Activated CD8-positive, alpha-beta memory T cell treated with anti-CD3 and anti-CD28 coated beads for 1 hour (primary cell): ENCODE measurements at places on chromosomes 3 and 15.

- DNase-seq: no peak
Observed at GRCh38 chr3:9167222-9167621, 82.2 kb downstream of the SRGAP3 start.

GRCh38 chr3:38120693-38121450 lies 16.1 kb downstream of the ACAA1 start:
- no peak for DNase-seq

DNA sequence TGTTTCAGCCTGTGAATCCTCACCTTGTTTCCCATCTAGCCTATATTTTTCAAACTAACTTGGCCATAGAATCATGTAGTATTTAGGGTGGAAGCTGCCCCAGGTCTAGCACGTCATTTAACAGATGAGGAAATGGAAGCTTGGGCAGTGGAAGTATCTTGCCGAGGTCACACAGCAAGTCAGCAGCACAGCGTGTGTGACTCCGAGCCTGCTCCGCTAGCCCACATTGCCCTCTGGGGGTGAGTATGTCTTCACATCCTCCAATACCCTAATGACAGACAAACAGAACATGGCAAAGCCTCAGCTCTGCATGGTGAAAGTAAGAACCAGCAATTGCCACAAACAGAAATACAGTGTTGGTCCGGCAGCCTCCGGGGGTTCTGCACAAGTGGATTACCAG lies 2.2 kb upstream of the CCR5 start:
- peak; percentile 28 for DNase-seq

- no peak for DNase-seq
Observed at GRCh38 chr15:36039996-36040572, 494.1 kb upstream of the DPH6 start.

GRCh38 chr3:16513141-16514020 lies at the start of gene RFTN1:
RFTN1 (minus strand) TSS chr3:16513699; CDS start chr3:16493869, 19,830 bp downstream.
- peak; percentile 26 for DNase-seq

GRCh38 chr15:66641485-66642315 lies 60.3 kb upstream of the SMAD6 start:
- DNase-seq: no peak

- no peak for DNase-seq
Observed at GRCh38 chr3:168455814-168456213, 360.1 kb upstream of the GOLIM4 start.

- DNase-seq: no peak
Observed at GRCh38 chr3:5458526-5458925, 271.0 kb downstream of the EDEM1 start.

DNA sequence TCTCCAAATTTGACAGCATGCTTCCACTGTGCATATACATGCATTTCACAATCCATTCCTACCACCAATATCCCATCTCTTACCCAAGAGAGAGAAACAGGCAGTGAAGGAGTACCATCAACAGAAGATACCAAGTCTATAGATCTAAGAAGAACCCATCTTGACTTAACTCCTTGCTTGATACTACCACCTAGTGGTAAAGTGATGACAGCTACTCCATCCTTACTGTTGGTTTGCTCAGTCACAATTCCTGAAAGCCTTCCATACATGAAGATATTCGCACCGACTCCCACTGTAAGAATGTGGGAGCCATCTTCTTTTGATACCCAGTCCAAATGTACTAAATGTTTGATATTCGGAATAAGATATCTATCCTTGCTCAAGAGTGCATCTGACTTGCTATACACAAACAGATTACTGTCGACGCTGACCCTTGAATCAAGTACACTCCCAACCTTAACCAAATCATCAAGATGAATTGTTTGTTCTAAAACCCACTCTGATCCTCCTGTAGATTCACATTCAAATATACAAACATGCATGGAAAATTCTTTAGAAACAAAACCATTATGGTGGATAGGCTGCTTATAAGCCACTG lies 123.1 kb downstream of the DMXL2 start:
- DNase-seq: no peak

DNA sequence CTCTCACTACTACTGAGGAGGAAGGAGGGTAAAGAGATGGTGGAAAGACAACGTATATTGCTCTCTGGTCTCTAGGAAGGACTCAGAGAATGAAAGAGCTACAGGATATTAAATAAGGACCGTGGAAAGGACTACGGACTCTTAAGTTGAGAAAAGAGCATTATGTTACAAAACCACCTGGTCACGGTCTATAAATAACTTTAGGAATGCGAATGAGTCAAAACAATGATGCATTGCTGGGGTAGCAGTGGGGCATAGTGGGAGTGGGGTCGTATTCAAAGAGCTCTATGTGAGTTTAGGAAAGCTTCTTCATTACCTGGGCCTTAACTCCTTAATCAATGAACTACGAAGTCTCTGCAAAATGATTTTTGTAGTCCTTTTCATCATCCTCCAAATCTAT lies 295.7 kb upstream of the SOX14 start:
- no peak for DNase-seq

- DNase-seq: no peak
Observed at GRCh38 chr3:64265646-64266045, 40.4 kb upstream of the PRICKLE2 start.

- DNase-seq: no peak
Observed at GRCh38 chr3:194328053-194328657, 23.0 kb downstream of the CPN2 start.

DNA sequence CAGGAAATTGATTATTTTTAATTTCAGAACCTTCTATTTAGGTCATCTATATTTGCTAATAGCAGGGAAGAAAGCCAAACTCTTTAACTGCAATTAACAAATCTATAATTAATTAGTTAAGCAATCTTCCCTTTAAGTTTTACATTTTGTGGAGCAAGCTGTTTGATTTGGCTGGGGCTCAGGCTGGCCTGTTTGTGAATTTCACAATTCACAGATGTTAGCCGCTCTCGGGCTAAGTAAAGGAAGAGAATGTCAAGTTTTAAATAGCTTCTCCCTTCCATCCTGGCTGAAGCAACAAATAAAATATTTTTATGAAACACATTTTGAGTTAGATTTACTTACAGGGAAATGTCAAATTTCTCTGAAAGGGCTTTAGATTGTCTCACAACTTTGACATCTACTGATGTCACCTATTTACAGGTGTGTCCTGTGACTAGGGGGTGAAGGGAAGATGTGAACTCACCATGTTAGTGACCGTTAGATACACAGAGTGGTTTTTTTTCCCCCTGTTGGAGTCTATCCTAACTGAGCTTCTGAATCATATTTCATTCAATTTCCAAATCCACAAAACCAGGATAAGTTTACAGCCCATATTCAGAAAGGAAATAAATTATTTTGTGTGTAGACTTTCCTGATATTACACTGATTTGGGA lies 1.3 kb upstream of the TP63 start:
- no peak for DNase-seq

DNA sequence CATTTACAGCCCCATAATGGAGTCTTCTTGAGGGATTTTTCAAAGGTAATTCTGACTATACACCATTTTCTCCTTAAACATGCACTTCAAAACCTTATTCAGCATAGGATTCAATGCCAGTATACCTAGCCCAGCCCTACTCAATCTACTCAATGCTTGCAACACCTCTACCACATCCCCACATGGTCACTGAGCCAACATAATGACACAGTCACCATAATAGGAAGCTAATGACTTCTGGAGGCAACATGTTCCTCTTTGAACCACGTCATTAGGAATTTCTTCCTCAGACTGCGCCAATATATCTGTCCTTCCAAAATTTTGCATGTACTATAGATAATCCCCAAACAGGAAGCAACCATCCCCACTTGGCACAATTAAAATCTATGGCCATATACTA lies 153.9 kb upstream of the SETMAR start:
- no peak for DNase-seq

DNA sequence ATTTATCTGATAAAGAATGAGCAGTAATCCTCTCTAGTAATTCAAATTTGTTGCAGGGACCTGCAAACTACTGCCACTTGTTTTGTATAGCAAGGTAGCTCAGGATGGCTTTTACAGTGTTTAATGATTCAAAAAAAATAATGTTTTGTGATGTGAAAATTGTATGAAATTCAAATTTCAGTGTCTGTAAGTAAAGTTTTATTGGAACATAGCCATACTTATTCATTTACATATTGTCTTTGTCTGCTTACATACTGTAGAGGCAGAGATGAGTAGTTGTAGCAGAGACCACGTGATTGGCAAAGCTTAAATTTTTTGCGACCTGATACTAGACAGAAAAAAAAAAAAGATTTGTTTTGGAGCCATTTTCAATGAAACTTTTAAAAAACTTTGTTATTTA lies 6.5 kb upstream of the UTS2B start:
- DNase-seq: no peak

GRCh38 chr3:127031845-127032244 lies 48.9 kb downstream of the PLXNA1 start:
- no peak for DNase-seq

- no peak for DNase-seq
Observed at GRCh38 chr3:50557915-50558314, 9.6 kb downstream of the C3orf18 start.

GRCh38 chr3:55947406-55947805 lies 460.3 kb upstream of the WNT5A start:
- DNase-seq: no peak

- no peak for DNase-seq
Observed at GRCh38 chr3:146087116-146087515, 73.9 kb downstream of the PLOD2 start.

GRCh38 chr3:171620825-171621434 lies 160.7 kb upstream of the TNIK start:
- DNase-seq: no peak

DNA sequence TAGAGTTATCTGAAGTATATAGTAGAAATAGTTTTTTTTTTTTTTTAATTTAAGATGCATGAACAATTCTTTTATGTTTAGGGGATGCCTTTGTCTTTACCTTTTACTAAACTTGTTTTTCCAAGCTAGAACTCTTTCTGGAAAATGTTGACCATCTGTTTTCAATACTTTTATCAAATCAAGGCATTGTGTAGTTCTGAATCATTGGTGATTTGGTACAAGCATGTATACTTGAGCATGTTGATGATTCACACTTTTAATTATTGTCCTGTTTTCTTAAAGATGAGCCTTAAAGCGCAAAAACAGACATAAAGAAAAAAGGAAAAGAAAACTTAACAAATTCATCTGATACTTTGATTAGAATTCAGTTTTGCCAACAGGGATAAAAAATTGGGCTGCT lies 28.3 kb downstream of the PDCD6IP start:
- DNase-seq: no peak

DNA sequence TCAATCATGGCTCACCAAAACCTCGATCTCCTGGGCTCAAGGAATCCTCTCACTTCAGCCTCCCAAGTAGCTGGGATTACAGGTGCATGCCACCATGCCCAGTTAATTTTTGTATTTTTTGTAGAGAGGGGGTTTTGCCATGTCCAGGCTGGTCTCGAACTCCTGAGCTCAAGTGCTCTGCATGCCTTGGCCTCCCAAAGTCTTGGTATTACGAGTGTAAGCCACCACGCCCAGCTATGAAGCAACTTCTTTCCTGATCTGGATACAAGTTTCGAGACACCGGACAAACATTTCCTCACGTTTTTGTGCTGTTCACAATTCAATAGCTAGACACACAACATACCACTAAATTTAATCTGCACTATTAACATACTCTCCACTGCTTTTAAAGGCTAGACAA lies 3.4 kb upstream of the SYNM start:
- DNase-seq: no peak

DNA sequence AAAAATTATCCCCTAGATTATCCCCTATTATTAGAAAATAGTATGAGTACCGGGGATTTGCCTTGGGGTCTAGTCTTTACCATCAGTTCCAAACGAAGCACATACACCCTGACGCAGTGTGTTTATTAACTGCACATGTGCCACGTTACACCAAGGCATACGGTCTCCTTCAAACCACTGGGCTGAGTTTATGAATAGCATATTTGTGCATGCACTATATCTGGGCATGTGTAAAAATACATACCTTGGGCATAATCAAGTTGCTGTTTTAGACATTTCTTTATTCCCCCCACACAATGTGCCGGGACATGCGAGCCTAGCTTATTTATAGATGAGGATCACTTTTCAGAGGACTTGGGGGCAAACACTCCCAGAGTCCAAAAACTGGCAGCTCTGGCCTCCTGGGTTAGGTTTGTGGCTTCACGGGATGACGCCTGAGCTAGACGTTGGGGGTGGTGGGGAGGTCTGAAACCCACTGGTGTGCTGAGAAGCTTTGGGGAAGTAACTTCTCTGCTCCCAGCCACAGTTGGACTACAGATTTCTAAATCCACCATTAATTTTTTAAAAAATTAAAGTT lies 16.2 kb downstream of the IGDCC4 start:
- no peak for DNase-seq

DNA sequence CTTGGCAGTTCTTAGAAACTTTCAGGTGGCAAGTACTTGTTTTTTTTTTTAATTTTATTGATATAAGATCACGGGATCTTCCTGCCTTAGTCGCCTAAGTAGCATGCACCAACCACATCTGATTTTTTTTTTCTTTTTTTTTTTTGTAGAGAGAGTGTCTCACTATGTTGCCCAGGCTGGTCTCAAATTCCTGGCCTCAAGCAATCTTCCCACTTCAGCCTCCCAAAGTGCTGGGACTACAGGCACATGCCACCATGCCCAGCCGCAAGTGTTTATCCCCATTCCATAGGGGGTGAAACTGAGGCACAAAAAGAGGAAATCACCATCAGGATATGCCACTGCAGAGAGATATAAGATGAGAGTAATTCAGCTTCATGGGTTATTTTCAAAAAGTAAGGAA lies 102.9 kb downstream of the IGF2BP2 start:
- DNase-seq: no peak

DNA sequence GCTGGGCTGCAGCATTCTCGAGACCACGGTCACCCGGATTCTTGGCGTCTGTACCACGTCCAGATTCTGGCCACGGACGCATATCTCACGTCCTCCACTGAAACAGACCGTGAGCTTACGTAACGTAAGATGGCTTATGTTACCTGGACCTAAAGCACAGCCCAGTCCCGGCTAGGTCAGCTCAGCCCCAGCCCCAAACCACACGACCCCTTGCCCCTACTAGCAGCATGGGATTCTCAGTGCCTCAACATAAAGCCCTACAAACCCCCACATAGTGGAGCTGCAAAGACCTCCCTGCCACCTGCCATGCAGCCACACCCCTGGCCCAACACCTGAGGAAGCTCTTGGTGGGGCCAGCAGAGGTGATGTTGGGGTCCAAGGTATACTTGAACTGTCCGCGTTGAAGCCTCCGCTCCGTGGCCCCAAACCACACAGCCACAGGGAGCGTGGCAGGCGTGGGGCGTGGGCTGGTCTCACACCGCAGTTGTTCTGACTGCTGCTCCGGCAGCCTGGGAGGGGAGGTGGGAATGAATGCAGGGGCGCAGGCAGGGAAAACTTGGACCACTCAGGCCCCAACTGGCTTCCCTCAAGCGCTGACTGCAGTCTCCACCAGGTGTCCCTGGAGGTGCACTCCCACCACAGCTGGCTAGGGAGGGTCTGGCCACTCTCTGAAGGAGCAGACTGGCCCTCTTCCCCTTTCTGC lies 14.5 kb downstream of the PLXNB1 start:
- DNase-seq: no peak
